ENCODE measurements at places on chromosomes 1 and 21.

- DNase-seq: no peak
Observed at GRCh38 chr1:29767769-29768425, 531.6 kb downstream of the PTPRU start.

- DNase-seq: peak; percentile 72
Observed at GRCh38 chr1:30872033-30872947, 36.3 kb downstream of the SDC3 start.

DNA sequence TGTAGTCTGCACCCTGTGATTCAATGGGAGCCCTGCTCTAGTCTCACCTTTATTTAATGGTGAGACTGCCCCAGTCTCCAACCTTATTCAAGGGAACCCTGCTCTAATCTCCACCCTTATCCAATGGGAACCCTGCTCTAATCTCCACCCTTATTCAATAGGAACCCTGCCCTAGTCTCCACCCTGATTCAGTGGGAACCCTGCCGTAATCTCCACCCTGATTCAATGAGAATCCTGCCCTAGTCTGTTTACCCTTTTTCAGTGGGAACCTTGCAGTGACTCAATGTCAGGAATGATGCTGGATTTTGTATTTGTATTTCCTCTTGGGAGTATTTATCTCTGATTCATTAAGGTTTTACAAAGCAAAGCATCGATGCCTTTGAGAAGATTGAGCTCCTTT lies 39.5 kb downstream of the TRPM2 start:
- DNase-seq: no peak

DNA sequence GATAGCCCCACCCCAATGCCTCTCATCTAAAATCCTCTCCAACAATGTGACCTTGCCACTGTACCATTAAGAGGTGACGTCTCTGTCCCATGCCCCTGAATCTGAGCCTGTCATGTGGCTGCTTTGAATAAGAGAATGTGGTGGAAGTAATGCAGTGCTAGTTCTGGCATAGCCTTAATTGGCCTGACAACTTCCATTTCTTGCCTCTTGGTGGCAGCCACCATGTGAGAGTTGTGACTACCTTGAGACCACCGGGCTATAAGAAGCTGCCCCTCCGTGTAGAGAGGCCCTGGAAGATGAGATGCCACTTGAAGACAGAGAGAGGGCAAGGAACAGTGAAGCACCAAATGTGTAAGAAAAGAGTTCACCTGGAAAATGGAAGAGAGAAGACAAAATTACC lies 95.4 kb downstream of the POFUT2 start:
- DNase-seq: no peak

- no peak for DNase-seq
Observed at GRCh38 chr1:226369110-226369509, 38.8 kb downstream of the PARP1 start.

DNA sequence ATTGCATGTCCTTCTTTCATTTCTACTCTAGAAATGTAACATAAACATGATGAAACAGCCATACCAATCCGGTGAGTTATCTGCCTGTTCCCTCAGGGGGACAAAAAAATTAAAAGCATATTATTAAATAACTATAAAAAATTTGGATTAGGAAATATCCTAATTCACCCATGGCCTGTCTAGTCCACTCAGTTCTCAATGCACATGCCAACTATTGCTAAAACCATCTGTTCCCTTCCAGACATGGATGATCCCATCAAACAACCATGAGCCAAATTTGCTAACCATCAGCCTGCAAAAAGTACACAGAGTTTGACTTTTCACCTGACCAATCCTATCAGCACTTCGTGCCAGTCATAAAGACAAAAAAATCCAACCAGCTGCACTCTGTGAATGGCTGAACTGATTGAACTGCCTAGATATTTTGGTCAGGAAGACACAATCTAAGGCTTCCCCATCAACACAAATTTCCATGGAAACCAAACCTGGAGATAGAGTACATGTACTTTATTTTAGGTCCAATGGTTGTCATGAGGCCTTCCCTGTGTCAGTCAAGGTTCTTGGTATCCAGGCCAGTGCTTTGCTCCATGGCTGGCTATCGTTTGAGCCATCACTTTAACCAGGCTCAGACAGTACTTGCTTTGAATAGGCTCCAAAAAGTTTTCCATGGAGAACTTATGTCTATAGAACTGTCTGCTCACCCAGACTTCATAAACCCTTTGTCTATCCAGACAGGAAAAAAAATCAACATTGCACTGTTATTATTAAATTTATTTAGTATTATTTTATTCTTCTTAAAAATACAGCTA lies 570.8 kb downstream of the LTN1 start:
- no peak for DNase-seq

- no peak for DNase-seq
Observed at GRCh38 chr1:18112611-18113010, 5.0 kb downstream of the IGSF21 start.

DNA sequence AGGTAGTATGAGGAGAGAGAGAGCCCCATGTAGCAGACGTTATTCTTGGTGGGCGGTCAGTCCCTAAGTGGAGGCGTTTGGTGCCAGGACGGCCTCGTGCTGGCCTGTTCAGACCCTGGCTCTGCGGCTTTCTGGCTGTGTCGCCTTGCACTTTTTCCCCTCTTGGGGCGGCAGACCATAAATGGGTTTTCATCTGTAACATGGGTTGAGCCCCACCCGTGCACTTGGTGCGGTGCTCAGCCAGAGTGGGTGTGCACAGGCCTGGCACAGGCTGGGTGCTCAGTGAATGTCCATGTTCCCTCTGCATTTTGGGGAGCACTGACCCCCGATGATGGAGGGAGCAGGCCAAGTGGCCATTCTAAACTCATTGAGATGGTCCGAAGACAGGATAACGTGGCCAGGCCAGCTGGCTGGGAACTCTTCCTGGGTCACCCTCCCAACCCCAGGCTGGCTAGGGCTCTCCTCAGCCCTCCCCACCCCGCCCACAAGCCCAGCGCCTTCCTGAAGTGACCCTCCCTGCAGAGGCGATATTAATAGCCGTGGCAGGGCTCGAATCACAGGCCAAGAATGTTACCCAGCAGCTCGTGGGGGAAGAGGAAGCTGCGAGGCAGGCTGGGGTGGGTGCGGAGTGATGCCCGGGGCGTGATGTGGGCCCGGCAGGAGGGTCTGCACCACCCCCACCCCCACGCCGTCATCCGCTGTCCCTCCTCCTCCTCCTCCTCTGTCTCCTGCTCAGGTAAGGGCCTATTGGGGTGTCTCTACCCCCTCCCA lies 78.5 kb downstream of the ARHGEF10L start:
- DNase-seq: peak; percentile 70

DNA sequence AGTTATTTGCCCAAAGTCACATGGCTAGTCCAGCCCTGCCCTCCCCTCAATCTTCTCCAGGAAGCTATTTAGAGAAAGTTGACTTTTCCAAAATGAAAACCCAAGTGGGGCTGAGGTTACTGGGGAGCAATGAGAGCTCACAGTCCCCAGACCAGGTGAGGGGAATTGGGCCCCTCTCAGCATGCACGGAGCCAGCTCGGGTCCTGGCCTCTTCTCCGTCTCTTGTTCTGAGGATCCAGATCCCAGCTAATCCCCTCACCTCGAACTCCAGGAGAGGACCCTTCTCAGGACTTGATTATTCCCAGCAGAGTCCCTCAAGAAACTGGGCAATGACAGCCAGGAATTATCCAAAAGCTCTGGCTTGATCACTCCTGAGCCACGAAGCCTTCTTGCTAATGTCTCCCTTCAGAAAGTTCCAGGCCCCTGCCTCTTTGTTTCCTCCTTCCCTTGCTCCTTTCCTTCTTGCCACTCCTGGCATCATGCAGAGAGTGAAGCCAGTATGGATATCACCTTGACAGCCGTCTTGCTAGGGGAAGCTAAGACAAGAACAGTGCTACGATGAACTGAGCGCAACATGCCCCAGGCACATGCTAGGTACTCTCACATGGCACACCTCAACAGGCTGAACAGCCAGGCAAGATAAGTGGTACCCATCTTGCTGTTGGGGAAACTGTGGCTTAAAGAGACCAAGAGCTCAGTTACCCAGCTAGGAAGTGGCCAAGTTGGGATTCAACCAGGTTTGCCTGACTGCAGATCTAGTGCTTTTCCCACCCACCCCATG lies 51.9 kb downstream of the KLHDC7A start:
- DNase-seq: no peak

GRCh38 chr1:33277488-33278084 lies 21.3 kb downstream of the ZNF362 start:
- no peak for DNase-seq

DNA sequence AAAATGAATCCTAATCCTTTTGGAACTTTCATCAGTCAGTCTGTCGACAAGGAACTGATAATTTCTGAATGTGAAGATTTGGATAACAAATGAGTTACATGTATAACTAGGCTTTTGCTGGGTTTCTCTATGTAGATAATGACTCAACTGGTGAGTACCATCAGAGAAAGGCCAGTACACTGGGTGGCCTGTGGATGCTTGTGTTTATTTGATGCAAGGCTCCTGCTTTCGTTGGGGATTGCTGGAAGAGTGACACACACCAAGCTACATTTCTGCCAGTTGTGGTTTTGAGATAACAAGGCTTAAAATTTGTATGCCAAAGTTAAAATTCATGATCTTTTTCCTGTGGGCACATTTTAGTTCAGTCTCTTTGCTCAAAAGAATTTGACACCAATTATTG lies 115.7 kb upstream of the UBE2U start:
- DNase-seq: no peak

- peak; percentile 89 for DNase-seq
Observed at GRCh38 chr21:15221799-15222386, 157.1 kb upstream of the NRIP1 start.

DNA sequence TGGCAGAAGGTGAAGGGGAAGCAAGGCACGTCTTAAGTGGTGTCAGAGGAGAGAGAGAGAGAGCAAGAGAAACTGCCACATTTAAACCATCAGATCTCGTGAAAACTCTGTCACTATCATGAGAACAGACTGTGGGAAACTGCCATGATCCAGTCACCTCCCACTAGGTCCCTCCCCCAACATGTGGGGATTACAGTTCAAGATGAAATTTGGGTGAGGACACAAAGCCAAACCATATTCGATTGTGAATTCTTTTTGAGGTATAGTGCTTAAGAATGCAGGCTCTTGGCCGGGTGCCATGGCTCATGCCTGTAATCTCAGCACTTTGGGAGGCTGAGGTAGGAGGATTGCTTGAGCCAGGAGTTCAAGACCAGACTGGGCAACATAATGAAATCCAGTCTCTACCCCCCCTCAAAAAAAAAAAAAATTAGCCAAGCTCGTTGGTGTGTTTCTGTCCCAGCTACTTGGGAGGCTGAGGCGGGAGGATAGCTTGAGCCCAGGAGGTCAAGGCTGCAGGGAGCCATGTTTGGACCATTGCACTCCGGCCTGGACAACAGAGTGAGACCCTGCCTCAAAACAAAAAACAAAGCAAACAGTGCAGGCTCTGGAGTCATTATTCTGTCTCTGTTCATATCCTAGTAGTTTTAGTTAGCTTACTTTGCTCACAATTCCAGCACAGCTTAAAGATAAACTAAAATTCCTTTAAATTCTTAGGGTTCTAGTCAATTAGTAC lies 6.0 kb downstream of the ZCCHC17 start:
- peak; percentile 48 for DNase-seq

DNA sequence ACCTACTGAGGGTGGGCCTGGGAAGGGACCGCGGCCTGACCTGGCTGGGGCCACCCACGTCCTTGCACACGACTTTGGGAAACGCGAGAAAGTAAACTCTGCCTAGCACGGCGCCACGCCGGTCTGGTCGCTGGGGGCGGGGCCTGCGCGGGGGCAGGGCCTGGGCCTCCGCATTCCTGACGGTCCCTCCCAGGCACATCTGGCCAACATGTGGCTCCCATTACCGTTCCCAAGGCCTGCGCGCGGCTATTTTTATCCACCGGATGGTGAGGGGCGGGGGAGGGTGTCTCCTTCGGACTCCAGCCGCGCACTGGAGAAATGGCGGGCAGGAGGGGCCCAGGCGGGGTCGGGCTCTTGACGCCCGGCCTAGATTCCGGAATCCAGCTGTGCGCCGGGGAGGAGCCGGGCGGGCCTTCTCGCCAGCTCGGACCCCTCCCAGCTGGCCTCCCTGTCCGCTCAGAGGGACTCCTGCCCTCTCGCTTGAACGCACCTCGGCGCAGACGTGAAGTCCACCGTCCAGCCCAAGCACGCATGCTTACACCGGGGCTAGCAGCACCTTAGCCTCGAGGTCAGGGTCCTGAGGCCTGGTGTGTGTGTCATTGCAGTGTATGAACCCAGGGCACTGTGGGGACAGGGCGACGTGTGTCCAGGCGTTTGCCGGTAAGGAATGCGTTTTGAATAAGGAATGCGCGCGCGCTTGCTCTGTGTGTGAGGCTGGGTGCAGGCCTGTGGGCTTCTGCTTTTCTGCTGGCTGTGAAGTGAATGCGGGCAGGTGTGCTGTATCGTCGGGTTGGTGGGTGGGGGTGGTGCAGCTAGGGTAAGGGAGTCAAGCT lies 2.1 kb downstream of the EVA1B start:
- peak; percentile 63 for DNase-seq

- DNase-seq: no peak
Observed at GRCh38 chr21:43681650-43682049, 22.3 kb downstream of the RRP1B start.

GRCh38 chr1:1213345-1214265 lies at the start of gene TNFRSF4:
Gene TNFRSF4 (minus strand): TSS chr1:1214153. CDS start chr1:1214127, 26 bp downstream.
- DNase-seq: peak; percentile 80

- no peak for DNase-seq
Observed at GRCh38 chr1:236980673-236981072, 23.6 kb downstream of the MT1HL1 start.

All from suppressor macrophage treated with lipopolysaccharide for 1 hour (primary cell).